ENCODE measurements at places on chromosomes 16 and 17.

DNA sequence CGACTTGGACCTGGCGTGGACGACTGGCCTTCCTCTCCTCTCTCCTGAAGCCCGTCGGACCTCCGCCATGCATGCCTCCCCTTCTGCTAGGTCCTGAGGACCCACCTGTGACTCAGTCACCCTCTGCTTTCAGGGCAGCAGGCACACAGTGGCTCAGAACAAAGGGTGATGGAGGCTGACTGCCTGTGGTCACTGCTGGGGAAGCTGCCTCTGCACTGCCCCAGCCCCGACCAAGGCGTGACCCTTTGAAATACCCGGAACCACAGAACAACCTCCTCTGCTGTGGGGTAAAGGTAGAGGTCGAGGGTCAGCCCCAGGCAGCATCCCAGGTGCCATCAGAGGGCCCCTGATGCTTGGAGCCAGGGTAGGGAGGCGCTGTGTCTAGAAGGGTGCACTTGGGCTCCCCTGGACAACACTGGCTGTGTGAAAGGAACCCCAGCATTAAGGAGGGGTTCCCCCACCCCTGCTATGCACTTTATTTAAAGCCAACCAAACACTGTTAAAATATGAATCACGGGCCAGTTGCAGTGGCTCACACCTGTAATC is 12.5 kb upstream of the SLC4A1 start:
- DNase-seq = no peak

DNA sequence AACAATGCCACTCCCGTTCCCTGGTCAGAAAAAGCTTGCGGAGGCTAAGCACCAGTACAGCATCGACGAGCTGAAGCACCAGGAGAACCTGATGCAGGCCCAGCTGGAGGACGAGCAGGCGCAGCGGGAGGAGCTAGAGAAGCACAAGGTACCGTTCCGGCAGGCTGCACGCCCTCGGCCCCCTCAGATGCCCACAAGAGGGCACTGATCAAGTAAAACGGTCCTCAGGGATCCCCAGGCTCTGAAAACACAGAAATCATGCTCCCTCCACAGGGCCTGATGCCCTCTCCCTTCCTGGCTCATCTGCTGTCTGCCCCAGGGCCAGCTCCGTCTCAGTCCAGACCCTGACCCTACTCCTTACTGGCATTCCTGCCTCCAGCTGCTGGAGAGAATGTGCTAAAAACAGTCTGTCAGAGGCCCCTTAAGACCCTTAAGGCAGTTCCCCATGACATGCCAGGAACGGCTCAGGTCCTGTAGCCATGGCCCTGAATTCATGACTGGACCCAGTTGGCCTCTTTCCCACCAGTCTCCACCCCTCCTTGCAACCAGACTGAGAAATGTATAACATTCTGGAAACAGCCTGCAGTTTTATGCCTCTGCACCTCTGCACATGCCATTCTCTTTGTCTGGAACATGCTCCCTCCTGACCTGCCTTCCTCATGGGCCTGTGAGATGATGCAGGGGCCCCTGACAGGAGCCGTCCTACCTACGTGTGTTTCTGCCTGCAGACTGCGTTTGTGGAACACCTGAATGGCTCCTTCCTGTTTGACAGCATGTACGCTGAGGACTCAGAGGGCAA is 21.8 kb downstream of the DRC3 start:
- no peak for DNase-seq

- DNase-seq = no peak
These were observed 33.3 kb downstream of the GINS2 start for GRCh38 chr16:85655216-85656129.

DNA sequence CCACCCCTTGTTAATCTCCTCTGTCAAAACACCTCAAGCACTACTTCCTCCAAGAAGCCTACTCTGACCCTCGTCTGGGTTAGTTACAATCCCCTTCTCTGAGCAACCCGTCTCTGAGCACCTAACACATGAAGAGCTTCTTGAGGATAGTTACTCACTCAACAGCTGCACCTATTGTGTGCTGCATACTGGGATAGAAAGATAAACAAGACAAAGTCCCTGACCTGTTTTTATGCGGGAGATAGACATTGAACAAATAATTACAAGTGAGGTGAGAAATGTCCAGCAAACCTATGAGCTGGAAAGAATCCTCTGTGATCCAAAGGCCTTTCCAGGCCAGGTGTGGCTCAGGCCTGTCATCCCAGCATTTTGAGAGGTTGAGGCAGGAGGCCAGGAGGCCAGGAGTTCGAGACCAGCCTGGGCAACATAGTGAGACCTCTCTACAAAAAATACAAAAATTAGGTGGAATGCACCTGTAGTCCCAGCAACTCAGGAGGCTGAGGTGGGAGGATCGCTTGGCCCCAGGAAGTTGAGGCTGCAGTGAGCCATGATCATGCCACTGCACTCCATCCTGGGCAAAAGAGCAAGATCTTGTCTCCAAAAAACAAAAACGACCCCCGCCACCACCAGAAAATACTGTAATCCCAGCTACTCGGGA is 5.5 kb upstream of the ZNF771 start:
- no peak for DNase-seq

DNA sequence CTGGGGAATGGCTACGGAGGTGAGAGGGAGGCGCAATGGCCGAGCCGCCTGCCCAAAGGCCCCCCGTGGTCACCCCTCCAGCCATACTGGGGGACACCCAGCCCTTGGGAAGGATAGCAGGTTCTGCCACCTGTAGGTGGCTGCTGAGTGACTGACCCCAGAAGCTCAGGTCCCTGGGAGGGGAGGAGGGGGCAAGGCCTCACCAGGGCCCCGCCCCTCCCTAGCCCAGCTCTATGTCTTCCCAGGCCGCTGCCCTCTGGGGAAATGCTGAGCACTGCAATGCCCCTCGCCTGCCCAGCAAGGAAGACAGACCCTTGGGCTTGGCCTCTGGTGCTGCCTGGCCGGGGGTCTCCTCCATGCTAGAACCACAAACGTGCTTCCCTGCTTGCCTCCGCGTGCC is 11.4 kb upstream of the CLDN9 start:
- DNase-seq = no peak

- no peak for DNase-seq
These were observed 612 bp downstream of the PSMD12 start for GRCh38 chr17:67365738-67366192.

DNA sequence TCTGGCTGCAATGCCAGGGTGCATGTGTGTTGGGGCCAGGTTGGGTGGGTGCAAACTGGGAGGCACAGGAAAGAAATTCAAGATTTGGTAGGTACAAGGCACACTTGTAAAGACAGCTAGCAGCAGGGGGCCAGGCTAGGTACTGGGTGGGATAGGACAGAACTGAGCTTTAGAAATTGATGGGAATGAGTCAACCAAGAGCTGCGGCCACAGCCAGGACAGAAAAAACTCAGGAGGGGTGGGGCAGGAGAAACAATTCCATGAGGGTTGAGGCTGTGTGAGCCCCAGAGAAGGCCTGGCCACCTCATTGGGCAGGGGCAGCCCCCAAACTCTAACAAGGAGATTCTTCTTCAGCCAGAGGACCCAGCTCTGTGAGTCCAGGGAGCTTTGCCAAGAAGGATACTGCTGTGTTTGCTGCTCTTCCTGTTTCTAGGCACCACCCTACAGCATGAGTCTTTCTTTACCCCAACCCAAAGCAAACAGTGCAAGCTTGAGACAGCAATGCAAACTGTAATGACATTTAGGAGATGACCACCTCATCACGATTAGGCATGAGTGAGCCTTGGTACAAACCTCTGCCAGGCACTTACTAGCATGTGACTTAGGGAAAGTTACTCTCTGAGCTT is 21.3 kb upstream of the CCDC182 start:
- DNase-seq = no peak

DNA sequence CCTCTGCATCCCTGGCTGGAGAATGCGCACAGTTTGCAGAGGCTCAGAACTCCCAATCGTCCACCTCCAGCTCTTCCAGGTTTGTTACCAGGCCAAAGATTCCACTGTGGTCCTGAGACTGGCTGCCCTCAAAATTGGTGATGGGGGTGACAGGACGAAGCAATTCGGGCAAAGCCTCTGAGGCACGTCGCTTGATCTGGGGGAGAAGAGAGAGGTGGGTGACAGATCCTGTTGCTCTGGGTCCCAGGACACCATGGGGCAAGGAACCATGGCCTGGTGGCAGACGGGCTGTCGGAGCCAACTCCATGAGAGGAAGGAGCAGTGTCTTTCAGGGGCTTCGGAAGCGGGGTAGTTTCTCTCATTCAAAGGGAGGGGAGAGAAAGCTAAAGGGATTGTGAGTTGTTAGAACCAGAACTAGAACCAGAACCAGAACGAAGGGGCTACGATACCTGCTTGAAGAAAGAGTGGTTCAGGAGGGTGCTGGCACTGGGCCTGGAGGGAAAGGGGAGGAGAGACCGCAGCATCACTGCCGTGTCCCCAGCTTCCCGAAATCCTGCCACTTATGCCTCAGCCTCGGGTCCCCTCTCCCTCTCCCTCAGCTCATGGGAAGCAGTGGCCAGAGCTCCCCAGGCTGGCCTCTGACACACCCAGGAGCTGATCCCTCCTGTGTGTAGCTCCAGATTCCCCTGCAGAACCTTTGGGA is 3.8 kb upstream of the LIMD2 start:
- no peak for DNase-seq

DNA sequence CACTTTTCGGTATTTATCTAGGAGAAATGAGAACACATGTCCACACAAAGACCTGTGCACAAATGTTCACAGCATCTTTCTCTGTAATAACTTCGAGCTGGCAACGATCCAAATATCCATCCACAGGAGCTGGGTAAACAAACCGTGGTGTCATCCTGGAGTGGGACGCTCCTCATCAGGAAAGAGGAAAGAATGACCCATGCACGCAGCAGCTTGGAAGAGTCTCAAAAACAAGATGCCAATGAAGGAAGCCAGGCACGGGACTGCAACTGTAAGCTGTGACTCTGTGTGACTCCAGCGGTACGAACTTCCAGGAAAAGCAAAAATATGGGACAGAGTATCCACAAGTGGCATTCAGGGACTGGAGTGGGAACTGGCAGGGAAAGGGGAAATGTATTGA is 36.7 kb upstream of the CIBAR2 start:
- DNase-seq = no peak

GRCh38 chr16:69893106-69893505 is 58.0 kb upstream of the CLEC18A start:
- DNase-seq = no peak

DNA sequence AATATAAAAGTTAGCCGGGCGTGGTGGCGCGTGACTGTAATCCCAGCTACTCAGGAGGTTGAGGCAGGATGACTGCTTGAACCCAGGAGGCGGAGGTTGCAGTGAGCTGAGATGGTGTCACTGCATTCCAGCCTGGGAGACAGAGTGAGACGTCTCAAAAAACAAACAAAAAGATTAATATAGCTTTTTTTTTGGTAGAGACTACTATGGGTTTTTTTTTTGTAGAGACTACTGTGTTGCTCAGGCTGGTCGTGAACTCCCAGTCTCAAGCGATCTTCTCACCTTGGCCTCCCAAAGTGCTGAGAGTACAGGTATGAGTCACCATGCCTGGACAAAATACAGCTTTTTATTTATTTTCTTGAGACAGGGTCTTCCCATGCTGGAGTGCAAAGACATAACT is 20.2 kb downstream of the ZNRF1 start:
- no peak for DNase-seq

DNA sequence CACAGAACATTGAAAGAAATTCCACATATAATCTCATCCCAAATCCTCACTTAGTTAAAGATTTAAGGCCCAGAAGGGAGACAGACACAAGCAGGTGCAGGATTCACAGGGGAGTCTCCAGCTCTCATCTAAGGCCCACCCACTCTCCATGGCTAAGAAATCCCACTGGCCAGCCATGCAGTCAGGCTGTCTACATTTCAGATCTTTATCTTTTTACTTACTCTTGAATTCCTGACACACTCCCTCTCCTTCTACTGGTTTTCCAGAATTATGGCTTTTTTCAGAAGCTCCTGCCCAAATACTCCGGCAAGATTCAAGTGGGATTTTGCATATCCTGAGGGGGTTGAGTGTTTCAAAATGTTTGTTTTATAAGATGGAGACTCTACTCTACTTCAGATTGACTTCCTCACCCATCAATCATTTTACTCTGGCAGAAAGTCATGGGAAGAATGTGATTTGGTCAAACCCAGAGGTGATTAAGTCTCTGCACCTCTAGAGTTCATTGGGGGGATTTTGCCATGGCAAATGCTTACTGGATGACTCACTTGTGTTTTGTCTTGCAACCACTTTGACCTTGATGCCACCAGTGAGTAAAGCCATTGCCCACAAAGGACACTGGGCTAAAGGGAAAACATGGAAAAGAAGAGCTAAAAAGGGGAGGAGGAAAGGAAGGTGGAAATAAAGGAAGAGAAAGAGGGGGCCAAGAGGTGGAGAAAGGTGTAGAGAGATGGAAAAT is 688.8 kb upstream of the SALL1 start:
- no peak for DNase-seq

DNA sequence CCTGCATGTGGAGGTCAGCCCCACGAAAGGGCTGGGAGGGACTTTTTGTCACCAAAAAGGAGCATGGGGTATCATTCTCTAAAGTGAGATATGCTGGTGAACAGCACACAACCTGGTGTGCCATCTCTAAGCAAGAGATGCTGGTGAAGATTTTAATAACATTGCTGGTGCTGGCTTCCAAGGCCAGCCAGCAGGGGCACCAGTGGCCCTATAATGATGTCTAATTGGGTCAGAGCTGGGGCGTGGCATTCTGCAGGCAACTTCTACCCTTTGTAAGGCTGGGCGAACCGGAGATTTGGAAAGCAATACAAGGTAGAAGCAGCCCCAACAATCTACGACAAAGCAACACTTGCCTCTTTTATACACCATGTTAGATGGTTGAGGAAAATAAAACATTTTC is 16.8 kb downstream of the SDR42E1 start:
- no peak for DNase-seq
